ENCODE measurements at places on chromosomes 7 and 10. TPM values are rescaled to one million over a fixed set of nuclear protein-coding genes. Genes with fewer than 3 reads are reported as not detected.

DNA sequence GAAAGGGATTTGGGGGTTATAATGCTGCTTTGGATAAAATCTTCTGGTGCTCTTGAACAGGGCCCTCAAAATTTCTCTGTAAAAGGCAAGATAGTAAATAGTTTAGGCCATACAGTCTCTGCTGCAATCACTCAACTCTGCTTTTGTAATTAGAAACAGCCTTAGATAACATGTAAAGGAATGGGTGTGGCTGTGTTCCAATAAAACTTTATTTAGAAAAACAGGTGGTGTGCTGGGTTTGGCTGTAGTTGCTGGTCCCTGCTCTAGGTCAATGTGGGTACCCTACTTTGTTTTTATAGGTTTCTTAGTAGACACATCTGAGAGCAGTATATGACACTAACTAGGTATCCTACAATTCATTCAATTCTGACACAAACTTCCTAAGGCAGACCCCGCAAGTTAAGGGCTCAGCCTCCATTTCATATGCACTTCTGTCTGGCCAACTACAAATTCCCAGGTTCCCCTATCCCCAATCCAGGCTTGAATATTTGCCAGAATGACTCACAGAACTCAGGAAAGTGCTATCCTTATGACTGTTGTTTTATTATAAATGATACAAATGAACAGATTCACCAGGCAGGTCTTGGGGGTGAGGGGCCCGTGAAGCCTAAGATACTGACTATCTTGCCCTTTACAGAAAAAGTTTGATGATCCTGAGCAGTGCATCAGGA lies 349.9 kb downstream of the RPS24 start:
- no peaks in the 10 kb centered on the region for H3K4me1 ChIP-seq
- no peak overlapping the region for H3K27ac ChIP-seq
- no peaks in the 10 kb centered on the region for H3K27me3 ChIP-seq

DNA sequence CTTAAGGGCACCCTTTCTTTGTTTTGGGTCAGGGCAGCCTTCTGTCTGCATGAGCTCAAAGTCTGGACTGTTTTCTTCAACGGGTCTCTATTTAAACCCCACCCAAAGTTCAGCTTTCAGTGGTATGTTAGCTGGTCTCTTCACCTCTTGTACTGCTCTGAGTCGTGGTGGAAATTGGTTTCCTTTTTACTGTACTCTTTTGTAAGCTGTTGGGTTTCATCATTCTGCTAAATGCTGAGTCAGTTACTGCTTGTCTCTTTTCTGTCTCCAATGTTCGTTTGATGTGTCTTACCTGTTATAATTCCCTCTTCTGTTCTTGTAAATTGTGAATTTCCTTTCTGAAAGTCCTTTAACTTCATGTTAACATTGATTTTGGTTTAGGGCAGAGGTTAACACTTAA lies 64.1 kb upstream of the MALRD1 start:
- no peak overlapping the region for H3K4me3 ChIP-seq
- no peak for DNase-seq
- no peaks in the 10 kb centered on the region for H3K36me3 ChIP-seq
- H3K27ac ChIP-seq = no peak overlapping the region
- no peaks in the 10 kb centered on the region for H3K4me1 ChIP-seq
- H3K27me3 ChIP-seq = no peaks in the 10 kb centered on the region

- no peaks in the 10 kb centered on the region for H3K27me3 ChIP-seq
- DNase-seq = no peak
- H3K36me3 ChIP-seq = no peaks in the 10 kb centered on the region
- no peak overlapping the region for H3K4me3 ChIP-seq
Observed at GRCh38 chr10:130014263-130015074, 50.4 kb upstream of the EBF3 start.

DNA sequence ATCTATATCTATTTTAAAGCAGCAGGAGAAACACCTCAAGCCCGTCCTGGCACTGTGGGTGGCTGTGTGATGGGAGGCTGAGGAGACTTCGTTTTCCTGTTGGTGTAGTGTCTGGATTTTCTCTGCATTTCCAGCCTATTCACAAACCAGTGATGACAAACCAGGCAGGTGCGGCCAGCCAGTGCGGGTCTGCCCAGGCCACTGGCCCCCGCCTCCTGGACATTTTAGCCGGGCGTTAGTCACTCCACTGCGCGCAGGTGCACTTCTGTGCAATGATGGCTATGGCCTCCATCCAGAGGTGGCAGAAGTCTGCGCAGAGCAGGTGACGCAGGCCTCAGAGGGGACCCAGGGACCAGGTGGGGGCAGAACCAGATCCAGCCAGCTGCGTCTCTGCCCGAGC lies 64.9 kb upstream of the PITRM1 start:
- DNase-seq = no peak
- H3K4me3 ChIP-seq = no peak overlapping the region
- H3K4me1 ChIP-seq = peaks cover 8% of the 10 kb centered on the region
- no peak overlapping the region for H3K27ac ChIP-seq
- H3K27me3 ChIP-seq = peaks cover 8% of the 10 kb centered on the region

GRCh38 chr10:108180878-108181277 lies 1016.4 kb upstream of the SORCS1 start:
- H3K4me3 ChIP-seq = no peak overlapping the region
- H3K4me1 ChIP-seq = no peaks in the 10 kb centered on the region
- no peaks in the 10 kb centered on the region for H3K27me3 ChIP-seq
- H3K27ac ChIP-seq = no peak overlapping the region
- no peaks in the 10 kb centered on the region for H3K36me3 ChIP-seq
- DNase-seq = no peak

The OPALIN gene
- polyA plus RNA-seq = not detected

DNA sequence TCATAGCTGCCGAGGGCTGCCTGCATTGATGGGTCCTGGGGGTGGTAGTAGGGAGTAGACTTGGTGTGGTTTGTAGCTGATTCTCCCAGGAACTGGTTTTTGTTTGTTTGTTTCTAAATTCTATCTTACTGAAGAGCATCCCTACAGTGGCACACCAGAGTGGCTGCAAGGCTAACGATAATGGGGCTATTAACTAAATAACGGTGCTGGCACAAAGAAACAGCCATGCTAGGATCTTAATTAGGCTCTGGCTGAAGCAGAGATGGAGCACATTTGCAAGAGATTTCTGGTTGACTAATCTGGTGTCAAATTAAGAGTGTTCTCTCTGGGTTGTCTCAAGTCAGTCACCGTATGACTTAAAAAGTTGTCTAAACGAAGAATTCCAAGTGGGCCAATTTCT lies 590.0 kb downstream of the NRG3 start:
- no peaks in the 10 kb centered on the region for H3K27me3 ChIP-seq
- H3K36me3 ChIP-seq = no peaks in the 10 kb centered on the region
- no peak overlapping the region for H3K4me3 ChIP-seq
- H3K27ac ChIP-seq = no peak overlapping the region
- DNase-seq = no peak

The ITGB8 gene
- polyA plus RNA-seq = 0.19 TPM

DNA sequence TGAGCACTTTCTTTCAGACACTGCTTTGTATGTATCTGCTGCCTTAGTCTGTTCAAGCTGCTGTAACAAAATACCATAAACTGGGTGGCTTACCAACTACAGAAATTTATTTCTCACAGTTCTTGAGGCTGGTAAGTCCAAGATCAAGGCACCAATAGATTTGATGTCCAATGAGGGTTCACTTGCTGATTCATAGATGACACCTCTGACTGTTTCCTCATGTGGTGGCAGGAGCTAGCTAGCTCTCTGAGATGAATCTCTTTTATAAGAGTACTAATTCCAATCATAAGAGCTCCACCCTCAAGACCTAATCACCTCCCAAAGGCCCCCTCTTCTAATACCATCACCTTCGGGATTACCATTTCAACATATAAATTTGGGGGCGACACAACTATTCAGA lies 76.6 kb upstream of the ADO start:
- no peaks in the 10 kb centered on the region for H3K36me3 ChIP-seq
- H3K27me3 ChIP-seq = no peaks in the 10 kb centered on the region
- peak; percentile 35 for DNase-seq
- H3K4me3 ChIP-seq = no peak overlapping the region
- H3K4me1 ChIP-seq = peaks cover 14% of the 10 kb centered on the region

The SFTPA2 gene
- not detected for polyA plus RNA-seq

GRCh38 chr10:7296648-7297047 lies 114.2 kb downstream of the SFMBT2 start:
- H3K4me1 ChIP-seq = no peaks in the 10 kb centered on the region
- no peak overlapping the region for H3K27ac ChIP-seq
- no peaks in the 10 kb centered on the region for H3K36me3 ChIP-seq
- no peaks in the 10 kb centered on the region for H3K27me3 ChIP-seq

DNA sequence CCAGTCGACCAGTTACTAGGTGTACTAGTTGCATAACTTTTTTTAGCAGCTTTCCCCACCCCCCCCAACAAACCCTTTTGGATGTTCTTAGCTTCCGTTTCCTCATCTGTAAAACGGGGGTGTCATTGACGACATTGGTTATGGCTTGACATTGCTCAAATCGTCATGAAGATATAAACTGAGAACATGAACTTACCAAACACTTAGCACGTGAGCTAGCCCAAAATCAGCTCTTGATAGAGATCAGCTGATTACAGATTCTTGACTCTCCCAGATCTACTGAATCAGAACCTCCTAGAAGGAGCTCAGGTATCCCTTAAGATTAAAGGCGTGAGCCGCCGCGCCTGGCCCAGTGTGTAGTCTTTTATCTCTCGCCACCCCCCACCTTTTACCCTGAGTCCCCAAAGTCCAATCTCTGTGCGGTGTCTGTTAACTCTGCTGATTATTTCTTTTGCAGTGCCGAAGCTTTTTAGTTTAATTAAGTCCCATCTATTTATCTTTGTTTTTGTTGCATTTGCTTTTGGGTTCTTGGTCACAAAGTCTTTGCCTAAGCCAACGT lies 1.0 kb upstream of the GNA12 start:
- no peak overlapping the region for H3K27ac ChIP-seq
- H3K36me3 ChIP-seq = peaks cover 7% of the 10 kb centered on the region
- no peak overlapping the region for H3K4me3 ChIP-seq
- peaks cover 21% of the 10 kb centered on the region for H3K4me1 ChIP-seq
- DNase-seq = peak; percentile 44
- no peaks in the 10 kb centered on the region for H3K27me3 ChIP-seq

The TSPAN14 gene
- 160 TPM for polyA plus RNA-seq

GRCh38 chr10:102837230-102837721 lies at the start of gene CYP17A1:
Gene CYP17A1 (minus strand): TSS chr10:102837413. CDS start chr10:102837361, 52 bp downstream.
- no peak within 1 kb of the TSS for H3K27ac ChIP-seq
- H3K27me3 ChIP-seq = no peaks in the 10 kb centered on the region
- DNase-seq = no peak
- no peaks in the 10 kb centered on the region for H3K4me1 ChIP-seq

DNA sequence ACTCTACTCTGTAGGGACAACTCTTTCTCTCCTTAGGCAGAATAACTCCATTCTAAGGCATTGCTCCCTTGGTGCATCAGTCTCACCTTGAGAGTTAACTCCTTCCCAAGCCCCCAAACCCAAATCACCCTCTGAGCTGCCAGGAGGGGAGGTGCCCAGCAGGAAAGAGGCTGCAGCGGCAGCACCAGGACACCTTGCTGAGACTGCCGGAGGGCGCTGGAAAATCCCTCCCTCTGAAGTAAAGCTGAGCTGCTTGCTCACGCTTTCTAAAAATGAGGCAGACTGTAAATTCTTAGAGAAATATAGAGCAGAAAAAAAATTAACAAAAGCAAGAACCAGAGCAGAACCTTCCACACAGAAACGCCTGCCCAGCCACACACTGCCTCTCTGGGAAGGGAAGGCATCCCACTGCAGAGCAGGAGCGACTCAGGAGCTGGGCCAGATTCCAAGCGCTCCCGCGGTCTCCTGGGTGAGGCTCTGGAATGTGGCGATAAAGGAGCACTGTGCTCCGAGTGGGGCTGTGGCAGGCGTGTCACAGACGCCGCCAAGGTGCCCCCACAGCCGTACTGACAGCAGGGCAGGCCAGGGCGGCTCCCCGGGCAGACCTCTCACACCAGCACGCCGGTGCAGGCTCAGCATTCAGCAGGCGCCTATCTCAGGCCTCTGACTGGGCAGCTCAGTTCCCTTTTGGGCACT lies 202.1 kb downstream of the TNS3 start:
- H3K27me3 ChIP-seq = no peaks in the 10 kb centered on the region
- peaks cover 99% of the 10 kb centered on the region for H3K36me3 ChIP-seq
- no peak for DNase-seq
- H3K4me3 ChIP-seq = no peak overlapping the region
- no peak overlapping the region for H3K27ac ChIP-seq

DNA sequence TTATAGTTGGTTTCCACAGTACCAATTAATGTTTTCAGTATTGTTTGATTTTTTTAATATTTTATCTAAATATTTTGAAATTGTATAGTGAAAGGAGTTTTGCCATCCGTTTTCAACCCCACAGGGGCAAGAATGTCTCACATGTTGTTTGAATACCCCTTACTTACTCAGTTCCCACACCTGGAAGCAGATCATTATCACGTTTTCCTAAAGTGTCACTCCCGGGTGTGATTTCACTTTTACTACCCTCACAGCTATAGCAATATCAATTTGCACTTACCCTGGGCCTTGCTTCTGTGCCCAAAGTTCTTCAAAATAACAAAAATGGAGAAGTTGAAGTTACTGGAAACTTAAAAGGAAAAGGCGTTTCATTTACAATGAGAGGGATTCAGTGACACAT lies 228.1 kb downstream of the CSTF2T start:
- no peaks in the 10 kb centered on the region for H3K4me1 ChIP-seq
- no peak overlapping the region for H3K27ac ChIP-seq
- DNase-seq = no peak
- no peak overlapping the region for H3K4me3 ChIP-seq
- H3K36me3 ChIP-seq = no peaks in the 10 kb centered on the region

GRCh38 chr7:121244120-121244870 lies 84.5 kb upstream of the WNT16 start:
- no peak overlapping the region for H3K4me3 ChIP-seq
- no peaks in the 10 kb centered on the region for H3K36me3 ChIP-seq
- H3K4me1 ChIP-seq = no peaks in the 10 kb centered on the region
- no peak for DNase-seq
- no peaks in the 10 kb centered on the region for H3K27me3 ChIP-seq
- no peak overlapping the region for H3K27ac ChIP-seq

The SRRM3 gene
- polyA plus RNA-seq = not detected

- no peaks in the 10 kb centered on the region for H3K27me3 ChIP-seq
- DNase-seq = no peak
- H3K36me3 ChIP-seq = no peaks in the 10 kb centered on the region
- no peak overlapping the region for H3K27ac ChIP-seq
- no peak overlapping the region for H3K4me3 ChIP-seq
Observed at GRCh38 chr10:19977097-19977521, 160.9 kb downstream of the PLXDC2 start.

DNA sequence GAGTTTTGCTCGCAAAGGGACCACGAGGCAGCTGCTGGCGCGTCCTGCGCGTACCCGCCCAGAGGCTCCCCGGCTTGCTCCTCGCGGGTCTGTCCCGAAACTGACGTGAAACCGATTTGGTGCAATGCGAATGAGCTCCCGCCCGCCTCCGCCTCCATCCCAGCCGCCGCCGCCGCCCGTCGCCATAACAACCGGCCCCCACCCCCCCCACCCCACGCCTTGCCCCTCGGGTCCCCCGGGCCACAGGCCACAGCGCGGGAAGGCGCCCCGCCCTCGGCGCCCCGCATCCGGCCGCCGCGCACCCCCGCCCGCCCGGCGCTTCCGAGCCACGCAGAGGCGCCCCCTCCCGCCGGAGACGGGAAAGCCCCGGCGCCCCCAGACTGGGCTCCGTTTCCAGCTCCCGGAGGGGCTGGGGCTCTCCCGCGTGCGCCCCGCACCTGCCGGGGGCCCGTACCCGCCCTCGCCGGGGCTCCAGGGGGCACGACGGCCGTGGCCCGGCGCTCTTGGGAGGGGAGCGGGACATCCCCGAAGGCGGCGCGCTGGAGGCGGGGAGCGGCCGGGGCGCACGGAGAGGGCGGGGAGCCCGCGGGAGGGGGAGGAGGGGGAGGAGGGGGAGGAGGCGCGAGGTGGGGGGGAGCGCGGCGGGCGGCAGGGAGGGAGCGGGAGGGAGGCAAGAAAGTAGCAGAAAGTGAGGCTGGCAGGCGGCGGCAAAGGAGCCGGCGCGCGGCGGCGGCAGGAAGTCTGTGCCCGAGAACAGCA lies at the start of gene CAMK1D:
Gene CAMK1D, plus strand, starts transcription at position 678 of the 759 bp plus-strand sequence.
- peaks cover 22% of the 10 kb centered on the region for H3K4me1 ChIP-seq
- peak within 1 kb of the TSS; percentile 79 for H3K27ac ChIP-seq
- DNase-seq = peak; percentile 33
